ENCODE measurements at places on chromosomes 2 and 18.

DNA sequence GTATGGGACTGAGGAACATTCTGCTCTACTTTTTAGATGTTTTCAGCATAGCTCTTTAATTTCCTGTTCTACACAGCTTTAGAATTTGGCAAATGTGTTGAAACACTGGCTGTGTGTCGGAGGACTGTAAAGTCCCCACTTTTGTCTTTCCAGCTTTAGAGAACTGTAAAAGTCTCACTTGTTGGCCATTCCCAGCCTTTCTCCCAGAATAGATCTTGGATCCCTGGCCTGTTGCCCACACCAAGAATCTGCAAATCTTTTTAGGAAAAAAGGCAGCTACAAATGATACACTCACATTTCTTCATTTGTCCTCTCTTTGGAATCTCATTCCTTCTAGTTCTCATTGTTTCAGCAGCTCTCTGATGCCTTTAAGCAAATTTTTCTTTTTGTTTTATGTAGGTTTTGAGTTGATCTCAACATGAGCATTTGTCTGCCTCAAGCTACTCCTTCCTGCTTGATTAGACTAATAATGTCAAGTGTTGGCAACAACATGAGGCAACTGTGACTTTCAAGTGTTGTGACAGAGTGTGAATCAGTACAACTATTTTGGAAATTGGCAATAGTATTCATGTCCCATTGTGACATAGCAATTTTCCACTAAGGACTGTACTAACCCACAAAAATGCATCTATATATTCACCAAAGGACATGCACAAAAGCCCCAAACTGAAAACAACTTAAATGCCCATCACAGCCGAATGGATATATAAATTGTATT is 610.8 kb downstream of the EPHA4 start:
- no peak for DNase-seq

DNA sequence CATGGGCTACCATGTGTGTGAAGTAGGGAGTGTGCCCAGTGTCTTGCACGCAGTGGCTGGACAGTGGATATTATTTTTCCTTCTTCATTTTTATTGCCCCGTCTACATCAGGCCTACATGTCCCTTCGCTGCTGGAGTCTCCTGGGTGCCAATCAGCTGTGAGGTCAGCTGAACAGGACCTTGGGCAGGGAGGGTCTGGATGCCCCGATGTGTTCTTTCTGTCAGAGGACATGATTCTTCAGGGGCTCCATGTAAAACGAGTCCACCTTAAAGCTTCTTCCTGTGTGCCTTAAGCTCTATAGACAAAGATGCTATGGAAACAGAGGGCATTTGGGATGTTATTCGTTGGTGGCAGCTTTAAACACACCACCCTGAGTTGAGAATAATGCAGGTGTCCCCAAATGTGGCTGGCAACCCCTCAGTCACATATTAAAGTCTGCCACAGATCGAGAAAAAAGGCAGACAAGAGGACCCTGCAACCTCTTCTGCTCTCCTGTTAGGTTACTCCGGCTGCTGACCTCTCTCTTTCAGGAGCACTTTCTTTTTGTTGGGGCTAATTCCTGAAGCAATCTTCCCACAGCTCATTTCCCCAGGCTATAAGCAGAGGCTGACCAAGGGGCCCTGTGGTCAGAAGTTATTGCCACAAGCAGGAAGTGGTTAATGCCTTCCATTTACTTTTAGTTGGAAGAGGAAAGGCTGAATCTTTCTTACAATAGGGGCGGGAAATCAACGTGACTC is 20.0 kb downstream of the GREB1 start:
- DNase-seq: no peak

- no peak for DNase-seq
Observed at GRCh38 chr2:57296795-57297517, 749.6 kb upstream of the VRK2 start.

DNA sequence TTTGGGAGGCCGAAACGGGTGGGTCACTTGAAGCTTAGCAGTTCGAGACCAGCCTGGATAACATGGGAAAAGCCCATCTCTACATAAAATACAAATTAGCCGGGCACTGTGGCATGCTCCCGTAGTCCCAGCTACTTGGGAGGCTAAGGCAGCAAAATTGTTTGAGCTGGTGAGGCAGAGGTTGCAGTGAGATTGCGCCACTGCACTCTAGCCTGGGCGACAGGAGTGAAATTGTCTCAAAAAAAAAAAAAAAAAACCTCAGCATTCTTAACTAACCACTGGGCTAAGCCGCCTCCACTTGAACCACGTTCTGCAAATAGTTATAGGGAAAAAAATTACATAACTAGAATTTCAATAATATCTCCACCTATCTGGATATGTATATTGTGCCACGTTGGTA is 2.3 kb downstream of the FOXI3 start:
- DNase-seq: no peak

GRCh38 chr2:19973466-19973865 is 16.4 kb downstream of the WDR35 start:
- no peak for DNase-seq
